ENCODE measurements at places on chromosomes 1 and 21. TPM values are rescaled to one million over a fixed set of nuclear protein-coding genes. Genes with fewer than 3 reads are reported as not detected.

S100A16 gene
- not detected for total RNA-seq

PBX1 gene
- total RNA-seq = 0.62 TPM

TMEM125 gene
- total RNA-seq = not detected

TAL1 gene
- 0.17 TPM for total RNA-seq

HORMAD1 gene
- 0.19 TPM for total RNA-seq

LIPI gene
- not detected for total RNA-seq

CSF3R gene
- 0.30 TPM for total RNA-seq

CR1 gene
- total RNA-seq = 0.09 TPM

- peak overlapping the region; percentile 68 for H3K27ac ChIP-seq
- DNase-seq = no peak
- H3K4me3 ChIP-seq = no peak overlapping the region
- no peaks in the 10 kb centered on the region for H3K27me3 ChIP-seq
- peaks cover 34% of the 10 kb centered on the region for H3K4me1 ChIP-seq
- H3K36me3 ChIP-seq = no peaks in the 10 kb centered on the region
Observed at GRCh38 chr1:6794164-6794563, 8.9 kb downstream of the CAMTA1 start.

GRCh38 chr1:167450843-167451242, 67.5 kb downstream of the CD247 start:
- H3K4me3 ChIP-seq = peak overlapping the region; percentile 76
- no peaks in the 10 kb centered on the region for H3K27me3 ChIP-seq
- peaks cover 1% of the 10 kb centered on the region for H3K36me3 ChIP-seq
- H3K4me1 ChIP-seq = peaks cover 76% of the 10 kb centered on the region

DNA sequence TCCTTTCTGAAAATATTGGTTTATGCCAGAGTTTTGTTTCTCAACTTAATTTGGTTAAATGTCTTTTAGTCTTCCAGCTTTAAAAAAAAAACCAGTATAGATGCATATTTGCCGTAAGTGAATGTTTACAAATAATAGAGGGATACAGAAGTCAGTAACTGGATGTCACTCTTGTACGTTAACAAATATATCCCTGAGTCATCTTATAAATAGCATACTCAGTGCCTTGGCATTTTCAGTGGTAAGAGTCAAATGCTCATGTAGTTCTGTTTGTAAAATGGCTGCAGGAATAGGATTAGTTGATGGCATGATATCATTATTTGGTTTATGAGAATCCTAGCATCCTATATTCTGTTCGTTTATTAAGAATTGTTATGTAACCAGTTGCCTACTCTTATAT, 55.4 kb downstream of the SPEN start:
- H3K4me3 ChIP-seq = no peak overlapping the region
- no peak overlapping the region for H3K27ac ChIP-seq
- peaks cover 5% of the 10 kb centered on the region for H3K36me3 ChIP-seq
- no peak for DNase-seq
- no peaks in the 10 kb centered on the region for H3K27me3 ChIP-seq

- no peaks in the 10 kb centered on the region for H3K27me3 ChIP-seq
- peaks cover 31% of the 10 kb centered on the region for H3K4me1 ChIP-seq
- H3K27ac ChIP-seq = no peak overlapping the region
- no peak overlapping the region for H3K4me3 ChIP-seq
- no peaks in the 10 kb centered on the region for H3K36me3 ChIP-seq
Observed at GRCh38 chr1:89837036-89837481, 16.2 kb downstream of the LRRC8D start.

- peaks cover 7% of the 10 kb centered on the region for H3K36me3 ChIP-seq
- H3K4me1 ChIP-seq = peaks cover 29% of the 10 kb centered on the region
- H3K27me3 ChIP-seq = peaks cover 6% of the 10 kb centered on the region
Observed at GRCh38 chr1:65232461-65232990, 76.8 kb upstream of the DNAJC6 start.

- DNase-seq = no peak
- peak overlapping the region; percentile 89 for H3K4me3 ChIP-seq
- no peaks in the 10 kb centered on the region for H3K36me3 ChIP-seq
- H3K4me1 ChIP-seq = peaks cover 8% of the 10 kb centered on the region
- H3K27ac ChIP-seq = no peak overlapping the region
- peaks cover 35% of the 10 kb centered on the region for H3K27me3 ChIP-seq
Observed at GRCh38 chr1:39789571-39790110, 976 bp upstream of the BMP8B start.

- H3K27me3 ChIP-seq = no peaks in the 10 kb centered on the region
- H3K4me3 ChIP-seq = no peak overlapping the region
- no peak overlapping the region for H3K27ac ChIP-seq
- peaks cover 1% of the 10 kb centered on the region for H3K36me3 ChIP-seq
- no peak for DNase-seq
Observed at GRCh38 chr21:44767834-44768831, 33.5 kb downstream of the UBE2G2 start.

- H3K27me3 ChIP-seq = peaks cover 66% of the 10 kb centered on the region
- no peak overlapping the region for H3K27ac ChIP-seq
- peaks cover 7% of the 10 kb centered on the region for H3K4me1 ChIP-seq
- H3K4me3 ChIP-seq = no peak overlapping the region
Observed at GRCh38 chr1:22343456-22344328, 108.0 kb upstream of the ZBTB40 start.

DNA sequence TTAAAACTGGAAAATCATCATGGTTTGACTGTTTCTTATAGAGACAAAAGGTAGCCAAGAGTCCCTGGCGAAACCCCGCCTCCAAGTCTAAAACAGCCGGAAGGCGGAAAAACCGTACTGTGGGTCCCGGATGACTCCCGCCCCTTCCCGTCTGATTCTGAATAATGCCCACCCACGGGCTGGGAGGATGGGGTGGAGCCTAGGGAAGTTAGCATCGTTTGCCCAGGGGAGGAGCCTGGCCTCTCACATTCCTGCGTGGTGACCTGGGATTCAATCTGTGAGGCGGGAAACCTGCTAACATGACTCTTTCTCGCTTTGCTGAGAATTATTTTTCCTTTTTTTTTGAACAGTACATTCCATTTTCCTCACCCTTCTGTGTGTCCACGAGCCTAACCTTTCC, 124.9 kb downstream of the KCNK1 start:
- no peaks in the 10 kb centered on the region for H3K36me3 ChIP-seq
- peaks cover 5% of the 10 kb centered on the region for H3K27me3 ChIP-seq
- H3K4me3 ChIP-seq = no peak overlapping the region
- DNase-seq = no peak
- H3K4me1 ChIP-seq = no peaks in the 10 kb centered on the region

- H3K36me3 ChIP-seq = peaks cover 7% of the 10 kb centered on the region
- no peaks in the 10 kb centered on the region for H3K27me3 ChIP-seq
- peak overlapping the region; percentile 99 for H3K27ac ChIP-seq
Observed at GRCh38 chr1:21324368-21325141, 34.3 kb upstream of the ECE1 start.

GRCh38 chr1:26429721-26430120, 2.4 kb upstream of the DHDDS start:
- peaks cover 4% of the 10 kb centered on the region for H3K36me3 ChIP-seq
- H3K27me3 ChIP-seq = peaks cover 5% of the 10 kb centered on the region
- DNase-seq = no peak
- H3K27ac ChIP-seq = no peak overlapping the region
- peaks cover 20% of the 10 kb centered on the region for H3K4me1 ChIP-seq

DNA sequence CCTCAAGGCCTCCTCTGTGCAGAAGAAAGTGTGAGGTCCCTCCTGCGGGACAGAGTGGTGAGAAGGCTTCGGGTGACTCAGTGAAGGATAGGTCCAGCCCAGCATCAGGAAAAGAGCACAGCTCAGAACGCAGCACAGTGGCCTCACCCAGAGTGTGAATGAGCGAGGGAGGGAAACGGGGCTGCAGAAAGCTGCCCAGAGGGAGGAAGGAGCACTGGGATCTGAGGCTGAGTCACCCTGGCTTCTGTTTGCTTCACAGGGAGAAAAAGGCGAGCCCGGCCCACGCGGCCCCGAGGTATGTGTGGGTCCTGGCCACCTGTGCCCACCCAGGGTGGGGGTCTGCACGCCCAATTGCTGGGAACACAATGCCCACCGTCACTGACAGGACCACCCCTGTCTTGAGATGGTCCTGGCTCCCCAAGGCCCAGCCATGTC, 24.3 kb downstream of the COL6A2 start:
- H3K27ac ChIP-seq = no peak overlapping the region
- no peaks in the 10 kb centered on the region for H3K27me3 ChIP-seq
- no peak for DNase-seq
- no peak overlapping the region for H3K4me3 ChIP-seq
- no peaks in the 10 kb centered on the region for H3K36me3 ChIP-seq
- H3K4me1 ChIP-seq = no peaks in the 10 kb centered on the region

DNA sequence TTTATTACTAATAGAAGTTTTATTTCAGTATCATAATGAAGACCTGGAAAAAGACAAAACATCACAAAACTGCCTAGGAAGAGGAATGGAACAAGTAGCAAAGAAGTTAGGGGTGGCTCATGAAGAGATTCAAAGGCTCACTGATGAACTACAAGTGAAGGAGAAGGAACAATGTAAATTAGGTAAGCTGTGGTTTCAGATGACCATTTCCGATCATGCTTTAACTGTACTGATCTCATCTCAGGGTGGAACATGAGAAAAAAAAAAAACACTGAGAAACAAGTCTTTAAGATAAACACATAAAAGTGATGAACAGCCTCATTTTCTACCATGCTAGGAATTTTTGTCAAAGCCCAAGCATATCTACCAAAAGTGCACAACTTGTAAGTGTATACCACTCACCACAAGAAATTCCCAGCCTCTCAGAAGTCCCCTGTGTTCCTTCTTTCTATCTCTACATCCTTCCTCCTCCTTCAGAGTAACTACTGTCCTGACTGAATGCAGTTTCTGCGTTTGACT, 19.6 kb downstream of the CCDC30 start:
- no peaks in the 10 kb centered on the region for H3K4me1 ChIP-seq
- no peak overlapping the region for H3K27ac ChIP-seq
- H3K36me3 ChIP-seq = no peaks in the 10 kb centered on the region
- DNase-seq = no peak
- no peaks in the 10 kb centered on the region for H3K27me3 ChIP-seq

- no peaks in the 10 kb centered on the region for H3K27me3 ChIP-seq
- no peaks in the 10 kb centered on the region for H3K4me1 ChIP-seq
- peak; percentile 74 for DNase-seq
- H3K27ac ChIP-seq = no peak overlapping the region
Observed at GRCh38 chr1:205523891-205524793, 19.7 kb downstream of the CDK18 start.

DNA sequence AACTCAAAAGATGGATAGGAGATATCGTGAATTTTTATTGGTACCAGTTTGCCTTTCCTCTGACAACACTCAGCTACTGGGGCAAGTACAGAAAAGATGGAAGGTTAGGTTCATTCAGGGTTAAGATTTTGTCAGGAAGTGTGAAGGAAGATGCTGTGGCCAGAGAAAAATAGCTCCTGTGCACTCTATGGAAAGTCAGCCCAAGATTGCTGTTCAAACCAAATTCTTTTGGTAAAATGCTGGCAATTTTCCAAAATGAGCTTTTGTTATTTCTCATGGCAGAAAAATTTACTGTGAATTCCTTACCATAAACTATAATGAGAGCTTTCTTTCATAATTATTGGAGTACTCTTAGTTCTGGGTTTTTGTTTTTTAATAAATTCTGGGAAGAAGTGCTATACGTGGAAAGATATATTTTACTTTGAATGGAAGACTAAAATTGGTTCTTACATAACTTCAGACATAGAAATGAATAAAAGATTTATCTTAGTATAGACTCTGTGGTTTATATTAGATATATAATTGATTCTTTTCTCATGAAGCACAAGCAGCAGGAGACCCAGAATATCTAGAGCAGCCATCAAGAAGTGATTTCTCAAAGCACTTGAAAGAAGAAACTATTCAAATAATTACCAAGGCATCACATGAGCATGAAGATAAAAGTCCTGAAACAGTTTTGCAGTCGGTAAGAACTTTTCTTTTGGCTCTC, 112.2 kb downstream of the USP25 start:
- no peak for DNase-seq
- no peak overlapping the region for H3K4me3 ChIP-seq
- no peaks in the 10 kb centered on the region for H3K27me3 ChIP-seq
- no peaks in the 10 kb centered on the region for H3K36me3 ChIP-seq
- H3K27ac ChIP-seq = no peak overlapping the region

- no peak overlapping the region for H3K27ac ChIP-seq
- H3K4me3 ChIP-seq = no peak overlapping the region
- peaks cover 27% of the 10 kb centered on the region for H3K4me1 ChIP-seq
- peaks cover 2% of the 10 kb centered on the region for H3K36me3 ChIP-seq
Observed at GRCh38 chr1:59150577-59151386, 146.1 kb upstream of the FGGY start.

- DNase-seq = no peak
- H3K27me3 ChIP-seq = peaks cover 20% of the 10 kb centered on the region
- peaks cover 6% of the 10 kb centered on the region for H3K4me1 ChIP-seq
- peak overlapping the region; percentile 85 for H3K4me3 ChIP-seq
Observed at GRCh38 chr21:33643658-33644311, 1.5 kb downstream of the ITSN1 start.

DNA sequence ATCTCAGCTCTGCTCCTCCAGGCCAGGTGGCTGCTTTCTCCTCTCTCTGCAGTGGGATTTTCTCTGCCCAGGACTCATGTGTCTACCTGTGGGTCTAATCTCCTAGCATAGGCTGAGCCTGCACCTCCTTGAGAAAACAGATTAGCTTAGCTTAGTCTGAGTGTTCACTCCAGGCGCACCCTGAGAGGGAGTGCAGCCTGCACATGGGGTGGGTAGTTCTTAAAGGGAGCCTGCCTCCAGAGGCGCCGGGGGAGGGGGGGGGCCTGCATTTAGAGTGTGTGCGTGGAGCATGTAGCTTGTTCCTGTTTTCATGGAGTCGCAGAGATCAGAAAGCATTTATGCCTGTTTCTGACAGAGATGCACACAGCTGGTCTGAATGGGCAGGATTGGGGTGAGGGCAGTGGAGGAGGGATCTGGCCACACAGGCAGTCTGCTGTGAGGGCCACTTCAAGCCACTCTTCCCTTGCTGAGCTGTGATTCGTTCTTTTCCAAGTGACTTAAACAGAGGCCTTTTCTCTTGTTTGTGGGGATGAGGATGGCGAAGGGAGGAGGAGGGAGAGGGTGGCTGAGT, 45.2 kb downstream of the GALNT2 start:
- H3K27me3 ChIP-seq = no peaks in the 10 kb centered on the region
- peaks cover 5% of the 10 kb centered on the region for H3K36me3 ChIP-seq
- no peak overlapping the region for H3K27ac ChIP-seq

- no peak overlapping the region for H3K4me3 ChIP-seq
- no peak for DNase-seq
- no peaks in the 10 kb centered on the region for H3K36me3 ChIP-seq
- no peak overlapping the region for H3K27ac ChIP-seq
Observed at GRCh38 chr1:228911225-228912210, 176.2 kb downstream of the RHOU start.

GRCh38 chr1:240646571-240647240, 34.8 kb upstream of the GREM2 start:
- no peak for DNase-seq
- no peak overlapping the region for H3K27ac ChIP-seq
- H3K27me3 ChIP-seq = no peaks in the 10 kb centered on the region
- H3K4me3 ChIP-seq = no peak overlapping the region

DNA sequence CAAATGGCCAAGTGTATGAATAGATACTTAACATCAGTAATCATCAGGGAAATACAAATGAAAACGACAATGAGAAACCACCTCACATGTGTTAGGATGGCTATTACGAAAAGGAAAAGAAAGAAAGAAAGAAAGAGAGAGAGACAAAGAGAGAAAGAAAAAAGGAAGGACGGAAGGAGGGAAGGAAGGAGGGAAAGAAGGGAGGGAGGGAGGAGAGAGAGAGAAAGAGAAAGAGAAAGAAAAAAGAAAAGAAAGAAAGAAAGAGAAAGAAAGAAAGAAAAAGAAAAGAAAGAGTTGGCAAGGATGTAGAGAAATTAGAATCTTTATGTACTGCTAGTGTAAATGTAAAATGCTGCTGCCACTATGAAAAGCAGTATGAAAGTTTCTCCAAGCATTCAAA, 90.7 kb upstream of the DPT start:
- no peak overlapping the region for H3K4me3 ChIP-seq
- H3K4me1 ChIP-seq = peaks cover 24% of the 10 kb centered on the region
- H3K27ac ChIP-seq = no peak overlapping the region
- no peaks in the 10 kb centered on the region for H3K36me3 ChIP-seq
- H3K27me3 ChIP-seq = peaks cover 10% of the 10 kb centered on the region
- no peak for DNase-seq

Data from activated T-cell treated with anti-CD3 and anti-CD28 coated beads, Interleukin-2, amount 50 U/mL, for 72 hours (primary cell).